Right renal cortex interstitium (tissue), 3 donors: ENCODE measurements at places on chromosomes 2 and 18. TPM values are rescaled to one million over a fixed set of nuclear protein-coding genes. Genes with fewer than 3 reads are reported as not detected.

The SIX3 gene
- polyA plus RNA-seq, result not detected

The ZNF804A gene
- polyA plus RNA-seq, result 1.8 TPM

DNA sequence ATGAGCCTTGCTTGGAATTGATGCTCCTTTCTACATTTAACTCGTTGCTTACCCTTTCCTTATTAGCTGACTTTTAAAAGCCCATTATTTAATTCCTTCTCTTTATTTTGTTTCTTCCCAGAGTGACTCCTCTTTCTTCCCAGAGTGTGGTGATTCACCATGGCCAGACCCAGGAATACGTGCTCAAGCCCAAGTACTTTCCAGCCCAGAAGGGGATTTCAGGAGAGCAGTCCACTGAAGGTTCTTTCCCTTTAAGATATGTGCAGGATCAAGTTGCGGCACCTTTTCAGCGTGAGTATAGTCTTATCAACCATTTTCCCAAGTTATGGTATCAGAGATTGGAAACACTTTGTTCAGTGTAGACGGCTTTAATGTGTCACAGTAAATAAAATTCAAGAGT, 163.7 kb downstream of the LTBP1 start:
- DNase-seq, result no peak

DNA sequence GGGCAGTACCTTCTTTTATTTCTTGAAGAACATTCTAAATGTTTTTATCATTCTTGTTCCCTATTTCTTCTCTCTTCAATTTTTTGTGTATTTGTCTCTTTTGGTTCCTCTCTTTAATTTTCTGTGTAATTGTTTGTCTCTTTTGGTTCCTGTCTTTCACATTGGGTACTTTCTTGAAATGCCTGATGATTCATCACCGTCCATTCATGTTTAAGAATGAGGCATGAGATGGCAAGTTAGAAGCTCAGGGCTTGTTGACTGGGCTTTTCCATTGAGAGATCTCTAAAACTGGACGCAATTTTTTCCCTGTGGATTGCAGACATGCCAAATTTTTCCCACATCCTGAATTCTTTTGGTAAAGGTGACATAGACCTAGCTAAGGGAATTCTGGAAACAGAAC, 33.7 kb upstream of the IL1R2 start:
- no peak for DNase-seq

- DNase-seq, result no peak
These were observed 1355.5 kb downstream of the SUCLG1 start for GRCh38 chr2:83103613-83104012.

DNA sequence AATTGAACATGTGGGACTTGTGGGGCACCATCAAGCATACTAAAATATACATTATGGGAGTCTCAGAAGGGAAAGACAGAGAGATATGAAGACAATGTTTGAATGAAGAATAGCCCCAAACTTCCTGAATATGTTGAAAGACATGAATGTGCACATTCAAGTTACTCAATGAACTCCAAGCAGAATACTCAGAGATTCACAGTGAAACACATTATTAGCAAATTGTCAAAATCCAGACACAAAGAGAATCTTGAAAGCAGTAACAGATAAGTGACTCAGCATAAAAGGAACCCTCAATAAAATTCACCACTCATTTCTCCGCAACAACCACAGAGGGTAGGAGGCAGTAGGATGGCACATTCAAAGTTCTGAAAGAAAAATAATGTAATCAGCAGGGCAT, 8.8 kb downstream of the C2orf92 start:
- no peak for DNase-seq
